ENCODE measurements at places on chromosomes 13 and 19. TPM values are rescaled to one million over a fixed set of nuclear protein-coding genes. Genes with fewer than 3 reads are reported as not detected.

RNF225 gene
- total RNA-seq = not detected

CDX2 gene
- not detected for total RNA-seq

TBC1D17 gene
- 26.6 TPM for total RNA-seq

FFAR1 gene
- not detected for total RNA-seq

KRTDAP gene
- not detected for total RNA-seq

ZMYM5 gene
- total RNA-seq = 9.9 TPM

RPS16 gene
- 1,035 TPM for total RNA-seq

SHC2 gene
- total RNA-seq = 3.1 TPM

PPP6R1 gene
- 36.8 TPM for total RNA-seq

CGB5 gene
- total RNA-seq = not detected

KCNRG gene
- total RNA-seq = 3.0 TPM

JAK3 gene
- total RNA-seq = 6.3 TPM

CATSPERD gene
- not detected for total RNA-seq

DEDD2 gene
- 19.3 TPM for total RNA-seq

TPRX1 gene
- not detected for total RNA-seq

CNFN gene
- not detected for total RNA-seq

ZNF587 gene
- 24.6 TPM for total RNA-seq

FXYD3 gene
- total RNA-seq = not detected

PINLYP gene
- total RNA-seq = 1.4 TPM

KLF2 gene
- total RNA-seq = 2.4 TPM

TMEM59L gene
- 6.2 TPM for total RNA-seq

ZNF813 gene
- total RNA-seq = 6.3 TPM

ZNF121 gene
- 19.4 TPM for total RNA-seq

FGF14 gene
- 0.06 TPM for total RNA-seq

SERP2 gene
- total RNA-seq = 3.4 TPM

BRCA2 gene
- total RNA-seq = 1.8 TPM

C3 gene
- total RNA-seq = 1,917 TPM

ZNF730 gene
- not detected for total RNA-seq

NALCN gene
- total RNA-seq = 0.19 TPM

MUC16 gene
- total RNA-seq = not detected

POU2F2 gene
- total RNA-seq = not detected

SULT2A1 gene
- total RNA-seq = not detected

ZNF415 gene
- total RNA-seq = 4.5 TPM

FBN3 gene
- total RNA-seq = not detected

KCTD4 gene
- total RNA-seq = not detected

F10 gene
- 4.4 TPM for total RNA-seq

CYP2A6 gene
- not detected for total RNA-seq

CNN1 gene
- 0.50 TPM for total RNA-seq

LTBP4 gene
- total RNA-seq = 119 TPM

ACTN4 gene
- total RNA-seq = 190 TPM

MAB21L1 gene
- total RNA-seq = 2.0 TPM

SPACA4 gene
- not detected for total RNA-seq

FUT1 gene
- total RNA-seq = 0.06 TPM

WASF3 gene
- 17.8 TPM for total RNA-seq

HCN2 gene
- total RNA-seq = 2.7 TPM

PCDH17 gene
- total RNA-seq = under 0.01 TPM

Data from cardiac ventricle fibroblast (primary cell).